ENCODE measurements at places on chromosomes 16 and 17. TPM values are rescaled to one million over a fixed set of nuclear protein-coding genes. Genes with fewer than 3 reads are reported as not detected.

DNA sequence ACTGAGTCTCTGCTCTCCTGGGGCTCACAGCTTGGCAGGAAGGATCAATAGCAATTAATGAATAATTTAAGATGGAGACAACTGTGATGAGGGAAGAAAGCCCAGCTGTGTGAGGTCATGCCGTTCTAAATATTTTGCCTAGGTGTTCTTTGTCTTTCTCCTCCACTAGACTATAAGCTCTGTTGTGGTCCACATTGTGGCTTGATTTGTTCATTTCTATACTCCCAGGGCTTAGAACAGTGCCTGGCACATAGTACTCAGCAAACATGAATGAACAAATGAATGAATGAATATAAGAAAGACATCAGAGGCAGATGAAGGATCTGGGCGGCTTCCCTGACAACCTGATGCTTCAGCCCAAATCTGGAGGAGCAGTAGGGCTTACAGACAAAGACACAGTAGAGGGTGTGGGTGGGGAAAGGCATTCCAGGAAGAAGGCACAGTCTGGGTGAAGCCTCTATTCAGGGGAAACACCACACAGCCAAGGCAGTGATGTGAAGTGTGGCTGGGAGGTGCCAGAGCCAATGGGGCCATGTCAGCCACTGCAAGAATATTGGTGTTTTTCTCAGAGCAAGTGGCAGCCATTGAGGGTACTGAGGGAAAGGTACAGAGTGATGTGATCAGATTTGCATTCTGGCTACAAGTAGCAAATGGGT is 8.3 kb downstream of the CDH13 start:
- H3K27ac ChIP-seq, result peak overlapping the region; percentile 14
- peaks cover 16% of the 10 kb centered on the region for H3K27me3 ChIP-seq
- peaks cover 23% of the 10 kb centered on the region for H3K4me1 ChIP-seq
- no peaks in the 10 kb centered on the region for H3K36me3 ChIP-seq

GRCh38 chr17:81053041-81053970 is 18.4 kb downstream of the BAIAP2 start:
- DNase-seq, result no peak
- H3K27me3 ChIP-seq, result peaks cover 8% of the 10 kb centered on the region
- no peaks in the 10 kb centered on the region for H3K36me3 ChIP-seq
- no peak overlapping the region for H3K27ac ChIP-seq
- no peak overlapping the region for H3K4me3 ChIP-seq

DNA sequence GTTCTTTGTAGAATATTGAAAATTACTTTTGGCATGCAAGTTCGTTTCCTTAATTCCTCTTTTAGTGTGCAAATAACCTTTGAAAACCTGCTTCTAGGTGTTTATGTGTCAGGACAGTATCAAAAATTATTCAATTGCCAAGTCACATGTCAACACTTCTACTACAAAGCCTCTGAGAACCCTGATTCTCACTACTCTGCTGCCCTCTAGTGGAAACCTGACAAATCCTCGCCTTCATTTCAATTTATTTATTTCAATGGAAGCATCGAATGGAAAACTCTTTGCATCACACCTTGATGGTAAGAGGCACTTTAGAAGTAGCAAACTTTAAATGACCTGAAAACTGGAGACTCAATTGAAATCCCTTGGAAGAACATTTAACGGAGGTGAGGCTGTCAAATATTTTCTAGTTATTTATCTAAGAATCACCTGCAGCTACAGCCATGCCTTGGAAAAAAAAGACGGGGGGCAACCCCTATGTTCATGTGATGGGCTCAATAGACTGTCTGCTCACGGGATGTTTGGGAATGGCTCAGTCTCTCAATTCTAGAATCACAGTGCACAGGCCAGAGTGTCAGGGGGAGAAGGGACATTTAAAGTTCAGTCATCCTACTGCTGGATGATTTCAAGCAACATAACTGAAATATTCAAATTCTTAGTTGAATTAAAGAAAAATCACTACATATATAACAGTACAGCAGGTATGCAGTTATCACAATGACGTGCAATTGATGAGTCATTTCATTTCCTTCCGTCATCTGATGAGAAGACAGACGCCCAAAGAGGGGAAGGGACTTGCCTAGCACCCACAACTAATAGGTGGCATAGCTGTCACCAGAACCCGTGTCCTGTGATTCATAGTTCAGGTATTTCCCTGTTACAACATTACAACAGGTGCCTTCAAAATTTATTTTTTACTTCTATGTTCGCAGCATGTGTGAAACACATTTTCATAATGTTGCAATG is 563.9 kb downstream of the TOX3 start:
- no peaks in the 10 kb centered on the region for H3K36me3 ChIP-seq
- peak; percentile 1 for DNase-seq
- no peaks in the 10 kb centered on the region for H3K4me1 ChIP-seq
- no peak overlapping the region for H3K27ac ChIP-seq
- no peaks in the 10 kb centered on the region for H3K27me3 ChIP-seq

DNA sequence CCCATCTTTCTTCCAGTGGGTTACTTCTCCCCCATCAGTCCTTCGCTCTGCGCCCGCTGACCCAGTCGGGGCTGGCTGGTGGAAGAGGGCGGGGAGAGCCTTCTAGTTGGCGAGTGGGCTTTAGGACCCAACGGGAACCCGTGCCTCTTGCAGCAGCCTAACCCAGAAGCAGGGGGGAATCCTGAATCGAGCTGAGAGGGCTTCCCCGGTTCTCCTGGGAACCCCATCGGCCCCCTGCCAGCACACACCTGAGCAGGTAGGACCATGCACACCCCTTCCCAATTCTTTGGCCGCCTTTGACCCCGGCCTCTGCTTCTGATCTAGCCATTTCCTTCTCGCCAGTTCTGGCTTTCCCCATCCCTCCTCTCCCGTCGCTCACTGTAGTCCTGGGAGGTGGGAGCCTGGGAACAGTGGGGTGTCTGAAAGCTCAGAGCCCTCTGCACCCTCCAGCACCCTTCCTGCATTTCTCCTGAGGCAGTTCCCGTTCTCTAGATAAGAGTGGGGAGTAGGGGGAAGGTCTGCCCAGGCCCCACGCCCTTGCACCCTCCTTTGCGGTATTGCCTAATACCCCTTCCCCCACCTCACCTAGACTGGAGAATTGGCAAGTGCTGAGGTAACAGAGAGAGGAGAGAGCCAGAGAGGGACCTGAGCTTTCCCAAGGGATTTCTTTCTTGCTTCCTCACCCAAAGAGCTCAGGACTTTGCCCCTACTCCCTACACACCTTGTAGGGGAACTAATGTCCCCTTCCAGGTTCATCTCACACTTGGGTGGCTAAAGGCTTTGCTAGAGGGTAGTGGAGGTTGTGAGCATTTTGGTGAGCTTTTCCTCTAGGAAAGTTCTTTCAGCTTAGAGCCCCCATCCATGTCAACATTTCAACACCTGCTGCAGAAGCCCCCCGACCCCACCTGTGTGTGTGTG is at the start of gene RARA:
RARA (plus strand) TSS at position 150 of the 918 bp plus-strand sequence. CDS start 22,039 bp downstream, outside the sequence.
- no peaks in the 10 kb centered on the region for H3K27me3 ChIP-seq
- no peak for DNase-seq
- no peak within 1 kb of the TSS for H3K4me3 ChIP-seq
- H3K36me3 ChIP-seq, result peaks cover under 1% of the 10 kb centered on the region

- peaks cover 46% of the 10 kb centered on the region for H3K4me1 ChIP-seq
- H3K27me3 ChIP-seq, result no peaks in the 10 kb centered on the region
- H3K27ac ChIP-seq, result no peak overlapping the region
Measured at GRCh38 chr17:68516732-68517131, 4.5 kb downstream of the PRKAR1A start.

GRCh38 chr17:49219987-49220386 is 9.5 kb downstream of the ABI3 start:
- no peak overlapping the region for H3K27ac ChIP-seq
- H3K4me3 ChIP-seq, result peak overlapping the region; percentile 22
- H3K27me3 ChIP-seq, result peaks cover 4% of the 10 kb centered on the region
- peaks cover 64% of the 10 kb centered on the region for H3K4me1 ChIP-seq
- DNase-seq, result no peak

GRCh38 chr16:28606291-28607115 is 3.3 kb downstream of the SULT1A1 start:
- no peak overlapping the region for H3K27ac ChIP-seq
- H3K4me1 ChIP-seq, result no peaks in the 10 kb centered on the region
- H3K27me3 ChIP-seq, result no peaks in the 10 kb centered on the region
- DNase-seq, result no peak
- H3K4me3 ChIP-seq, result no peak overlapping the region

DNA sequence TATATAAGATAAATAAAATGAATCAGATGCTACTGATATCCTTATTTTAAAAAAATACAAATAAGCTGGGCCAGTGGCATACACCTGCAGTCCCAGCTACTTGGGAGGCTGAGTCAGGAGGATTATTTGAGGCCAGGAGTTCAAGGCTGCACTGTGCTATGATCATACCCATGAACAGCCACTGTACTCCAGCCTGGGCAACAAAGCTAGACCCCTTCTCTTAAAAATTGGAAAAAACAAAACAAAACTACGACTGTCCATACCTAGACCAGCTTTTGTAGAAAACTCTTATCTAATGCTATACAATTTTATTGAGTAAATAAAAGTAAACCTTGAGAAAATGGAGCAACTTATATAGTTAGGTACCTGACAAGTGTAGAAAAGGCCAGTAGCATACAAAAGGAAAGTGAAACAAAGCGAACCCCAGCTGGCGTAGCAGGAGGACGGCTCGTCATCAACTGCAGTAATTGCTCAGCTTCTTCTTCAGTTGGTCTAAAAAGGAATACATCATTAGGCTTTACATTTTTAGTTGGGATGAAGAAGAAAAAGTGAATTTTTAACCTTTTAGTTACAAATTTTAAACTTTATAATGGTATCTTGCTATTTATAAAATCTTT is 23.6 kb downstream of the INTS2 start:
- peak; percentile 9 for DNase-seq
- peak overlapping the region; percentile 39 for H3K4me3 ChIP-seq
- peak overlapping the region; percentile 52 for H3K27ac ChIP-seq

DNA sequence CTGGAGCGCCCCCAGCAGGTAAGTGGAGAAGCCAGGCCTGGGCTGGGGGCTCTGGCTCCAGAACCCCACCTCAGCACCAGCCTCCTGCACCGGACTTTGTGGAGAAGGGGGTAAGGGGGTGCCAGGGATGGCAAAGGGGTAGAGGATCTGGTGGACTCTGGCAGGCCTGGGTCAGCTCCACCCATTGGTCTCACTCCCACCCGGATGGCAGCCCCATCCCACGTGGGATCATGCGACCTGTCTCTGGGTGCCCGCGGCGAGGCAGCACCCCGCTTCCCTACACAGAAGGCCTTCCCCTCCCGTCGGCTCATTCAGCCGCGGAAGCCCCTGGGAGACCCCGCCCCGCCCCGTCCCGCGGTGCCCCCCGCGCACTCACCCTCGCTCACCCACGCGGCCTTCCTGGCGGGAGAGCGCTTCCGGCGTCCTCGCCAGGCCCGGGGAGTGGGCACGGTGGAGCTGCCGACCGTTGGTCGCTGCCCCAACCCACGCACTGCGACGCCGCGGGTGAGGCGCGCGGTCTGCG is 498 bp upstream of the PLEKHG4 start:
- peak overlapping the region; percentile 86 for H3K27ac ChIP-seq
- peak overlapping the region; percentile 88 for H3K4me3 ChIP-seq
- H3K27me3 ChIP-seq, result no peaks in the 10 kb centered on the region

DNA sequence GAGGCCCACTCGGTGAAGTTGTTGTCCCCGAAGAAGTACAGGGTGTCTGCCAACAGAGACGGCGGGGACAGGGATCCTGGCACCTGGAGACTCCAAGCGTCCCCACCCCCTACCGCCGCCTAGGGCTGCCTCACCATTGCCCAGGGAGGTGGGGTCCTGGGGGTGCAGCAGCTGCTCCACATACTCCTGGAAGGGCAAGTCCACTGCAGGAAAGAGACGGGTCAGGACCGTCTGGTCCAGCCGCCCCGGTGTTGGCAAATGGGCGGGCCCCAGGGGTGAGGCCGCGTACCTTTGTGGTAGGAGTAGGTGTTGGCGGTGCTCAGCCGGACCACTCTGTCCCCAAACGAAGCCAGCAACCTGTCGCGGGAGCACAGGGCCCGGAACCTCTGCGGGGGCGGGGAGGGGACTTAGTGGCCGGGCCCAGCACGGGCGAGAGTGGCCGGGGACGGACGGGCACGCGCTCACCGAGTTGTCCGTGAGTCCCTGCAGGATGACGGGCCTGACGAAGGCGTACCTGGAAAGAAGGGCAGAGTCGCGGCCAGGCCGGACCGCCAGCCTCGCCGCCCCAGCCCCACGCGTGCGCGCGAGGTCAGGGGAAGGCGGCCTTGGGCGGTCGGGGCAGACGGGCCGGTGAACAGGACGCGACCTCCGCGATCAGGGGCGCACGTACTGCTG is 601 bp downstream of the JMJD8 start:
- no peaks in the 10 kb centered on the region for H3K27me3 ChIP-seq
- peaks cover 5% of the 10 kb centered on the region for H3K4me1 ChIP-seq
- H3K4me3 ChIP-seq, result peak overlapping the region; percentile 83
- peaks cover 12% of the 10 kb centered on the region for H3K36me3 ChIP-seq
- peak overlapping the region; percentile 48 for H3K27ac ChIP-seq

DNA sequence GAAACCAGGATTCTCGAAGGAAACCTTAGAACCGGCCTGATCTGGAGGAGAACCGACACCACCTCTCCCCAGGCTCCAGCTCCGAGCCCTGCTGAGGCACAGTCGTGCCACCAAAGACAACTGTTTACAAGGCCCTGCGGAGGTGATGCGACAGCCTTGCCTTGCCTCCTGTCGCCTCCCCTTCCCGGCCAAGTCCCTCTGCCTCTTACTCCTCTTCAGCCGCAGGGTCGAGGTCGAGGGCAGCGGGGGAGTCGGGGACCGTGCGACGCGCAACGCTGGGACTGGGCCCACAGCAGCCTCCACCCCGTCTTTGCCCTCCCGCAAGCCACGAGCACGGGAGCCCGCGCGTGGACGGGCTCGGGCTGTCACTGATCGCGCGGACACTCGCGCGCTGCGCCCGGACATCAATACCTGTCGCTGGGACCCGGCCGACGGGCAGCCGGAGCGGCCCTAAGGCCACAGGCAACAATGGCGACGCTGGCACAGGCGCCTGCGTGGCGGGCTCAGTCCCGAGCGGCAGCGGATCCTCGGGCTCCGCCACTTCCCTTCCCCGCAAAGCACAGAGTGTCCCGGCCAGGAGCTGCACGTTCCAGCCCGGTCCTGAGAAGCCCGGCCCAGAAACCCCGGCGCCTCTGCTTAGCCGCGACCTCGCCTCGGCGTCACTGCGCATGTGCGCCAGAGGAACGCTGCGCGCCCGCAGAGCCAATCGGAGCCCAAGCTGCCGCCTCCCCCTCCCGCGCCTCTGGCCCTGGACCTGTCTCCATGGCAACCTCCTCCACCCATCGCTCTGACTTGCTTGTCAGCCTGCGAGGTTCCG is at the start of gene ZNF287:
ZNF287 (minus strand) TSS at position 664 of the 817 bp plus-strand sequence. CDS start 1,473 bp downstream, outside the sequence.
- H3K27ac ChIP-seq, result peak within 1 kb of the TSS; percentile 62
- peaks cover 7% of the 10 kb centered on the region for H3K36me3 ChIP-seq
- peak within 1 kb of the TSS; percentile 86 for H3K4me3 ChIP-seq

DNA sequence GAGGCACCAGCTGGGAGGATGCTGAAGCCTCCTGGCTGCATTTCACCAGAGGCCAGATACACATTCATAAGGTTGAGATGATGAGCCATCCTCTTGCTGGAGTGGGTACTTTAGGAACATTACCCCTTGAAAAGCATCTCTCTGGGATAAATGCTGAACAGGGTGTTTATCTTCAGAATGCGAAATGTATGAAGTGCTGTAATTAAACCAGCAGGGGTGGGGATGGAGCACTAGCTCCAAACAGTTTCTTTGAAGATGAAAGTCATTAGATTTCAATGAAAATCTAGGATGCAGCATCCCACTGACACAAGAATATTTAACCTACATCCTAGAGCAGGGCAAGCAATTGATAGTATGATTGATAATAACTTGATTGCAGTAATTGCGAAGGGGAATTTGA is 158.1 kb downstream of the CYLD start:
- H3K36me3 ChIP-seq, result no peaks in the 10 kb centered on the region
- DNase-seq, result no peak
- H3K27ac ChIP-seq, result no peak overlapping the region
- peaks cover 5% of the 10 kb centered on the region for H3K27me3 ChIP-seq

Gene EPOP
- 56.5 TPM for total RNA-seq

Gene SLC16A6
- total RNA-seq, result 3.8 TPM
